Skin of body (tissue), 3 donors: ENCODE measurements at places on chromosomes 5 and 9. TPM values are rescaled to one million over a fixed set of nuclear protein-coding genes. Genes with fewer than 3 reads are reported as not detected.

DNA sequence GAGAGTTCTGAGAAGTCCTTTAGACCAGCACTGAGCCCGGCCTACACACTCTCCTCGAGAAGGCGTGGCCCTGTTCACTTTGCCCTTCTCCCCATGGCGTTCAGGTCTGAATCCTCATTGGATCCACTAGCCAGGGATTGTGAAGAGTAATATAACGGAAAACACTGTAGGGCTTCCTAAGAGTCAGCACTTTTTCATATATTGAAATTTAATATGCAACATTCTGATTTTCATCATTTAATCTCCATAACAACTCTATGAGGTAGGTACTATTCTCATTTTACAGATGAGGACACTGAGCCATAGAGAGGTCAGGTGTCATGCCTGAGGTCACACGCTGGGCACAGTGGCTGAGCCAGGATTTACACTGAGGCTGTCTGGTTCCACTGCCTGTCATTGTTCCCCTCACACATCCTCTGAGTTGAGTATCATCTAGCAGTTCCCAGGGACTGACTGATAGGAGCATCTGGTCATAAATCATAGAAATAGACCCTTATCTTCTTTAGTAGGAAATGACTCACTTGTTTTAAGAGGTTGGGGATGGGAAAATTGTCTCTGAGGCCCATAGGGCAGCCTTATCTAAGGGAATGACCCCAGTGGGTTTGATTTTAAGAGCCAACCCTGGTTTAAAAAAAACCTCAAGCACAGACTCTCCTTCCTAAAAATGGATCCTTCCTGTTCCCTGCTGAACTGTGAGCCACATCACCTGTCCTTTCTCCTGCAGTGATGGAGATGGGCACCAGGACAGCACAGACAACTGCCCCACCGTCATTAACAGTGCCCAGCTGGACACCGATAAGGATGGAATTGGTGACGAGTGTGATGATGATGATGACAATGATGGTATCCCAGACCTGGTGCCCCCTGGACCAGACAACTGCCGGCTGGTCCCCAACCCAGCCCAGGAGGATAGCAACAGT lies 41.2 kb downstream of the THBS4 start:
- DNase-seq, result no peak

- no peak for DNase-seq
These were observed at the start of gene MVB12B for GRCh38 chr9:126326228-126327005. Gene MVB12B (plus strand): TSS chr9:126326829. CDS start chr9:126326930, 101 bp downstream.

Gene SPATA9
- 2.3 TPM for total RNA-seq

Gene USP20
- 8.1 TPM for total RNA-seq

Gene DMRTA1
- total RNA-seq, result 0.79 TPM

DNA sequence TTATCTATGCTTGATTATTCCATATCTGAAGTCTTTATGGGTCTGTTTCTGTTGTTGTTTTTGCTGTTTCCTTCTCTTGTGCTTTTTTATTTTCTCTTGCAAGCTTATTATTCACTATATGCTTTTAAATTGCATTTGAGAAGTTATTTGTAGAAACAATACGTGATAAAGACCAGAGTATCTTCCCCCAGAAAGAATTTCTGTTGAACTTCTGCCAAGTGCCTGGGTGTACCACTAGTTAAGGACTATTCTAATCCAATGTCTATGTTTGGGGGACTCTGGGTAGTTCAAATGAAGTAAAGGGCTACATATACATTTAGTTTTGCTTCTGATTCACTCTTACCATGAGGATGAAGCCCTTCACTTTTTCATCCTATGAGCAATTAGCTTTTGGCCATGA lies 54.3 kb downstream of the SLF1 start:
- no peak for DNase-seq

Gene OLFML2A
- 49.1 TPM for total RNA-seq

Gene TMOD1
- 9.3 TPM for total RNA-seq

Gene NSUN2
- 48.9 TPM for total RNA-seq

DNA sequence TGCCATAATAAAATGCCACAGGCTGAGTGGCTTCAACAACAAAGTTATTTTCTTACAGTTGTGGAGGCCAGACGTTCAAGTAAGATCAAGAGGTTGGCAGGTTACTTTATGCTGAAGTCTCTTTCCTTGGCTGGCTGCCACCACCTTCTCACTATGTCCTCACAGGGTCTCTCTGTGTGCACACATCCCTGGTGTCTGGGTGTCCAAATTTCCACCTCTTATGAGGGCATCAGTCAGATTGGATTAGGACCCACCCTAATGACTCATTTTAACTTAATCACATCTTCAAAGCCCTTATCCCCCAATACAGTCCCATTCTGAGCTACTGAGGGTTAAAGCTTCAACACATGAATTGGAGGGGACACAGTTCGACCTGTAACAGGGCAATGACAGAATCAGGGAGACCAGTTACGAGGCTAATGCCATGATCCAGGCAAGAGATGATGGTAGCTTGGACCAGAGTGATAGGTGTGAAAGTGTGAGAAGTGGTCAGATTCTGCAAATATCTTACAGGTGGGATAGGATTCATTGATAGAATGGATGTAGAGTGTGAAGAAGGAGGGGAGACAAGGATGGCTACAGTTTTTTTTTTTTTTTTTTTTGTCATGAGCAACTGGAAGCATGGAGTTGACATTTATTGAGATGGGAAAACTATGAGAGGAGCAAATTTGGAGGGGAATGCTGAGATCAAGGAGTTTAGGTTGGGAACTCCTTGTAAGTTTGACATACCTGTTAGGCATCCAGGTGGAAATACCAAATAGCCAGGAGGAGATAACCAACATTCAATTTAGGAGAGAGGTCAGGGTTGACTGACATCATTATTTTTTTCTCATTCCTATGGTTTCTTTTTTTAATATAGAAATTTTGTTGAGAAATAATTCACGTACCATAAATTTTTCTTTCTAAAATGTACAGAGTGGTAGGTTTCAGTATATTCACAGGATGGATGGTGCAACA lies 39.6 kb upstream of the FGF1 start:
- DNase-seq, result no peak

GRCh38 chr5:175328176-175328575 lies 115.8 kb downstream of the DRD1 start:
- DNase-seq, result no peak

GRCh38 chr9:26689041-26689440 lies 203.6 kb downstream of the CAAP1 start:
- DNase-seq, result no peak

Gene ADAMTS16
- 3.1 TPM for total RNA-seq

DNA sequence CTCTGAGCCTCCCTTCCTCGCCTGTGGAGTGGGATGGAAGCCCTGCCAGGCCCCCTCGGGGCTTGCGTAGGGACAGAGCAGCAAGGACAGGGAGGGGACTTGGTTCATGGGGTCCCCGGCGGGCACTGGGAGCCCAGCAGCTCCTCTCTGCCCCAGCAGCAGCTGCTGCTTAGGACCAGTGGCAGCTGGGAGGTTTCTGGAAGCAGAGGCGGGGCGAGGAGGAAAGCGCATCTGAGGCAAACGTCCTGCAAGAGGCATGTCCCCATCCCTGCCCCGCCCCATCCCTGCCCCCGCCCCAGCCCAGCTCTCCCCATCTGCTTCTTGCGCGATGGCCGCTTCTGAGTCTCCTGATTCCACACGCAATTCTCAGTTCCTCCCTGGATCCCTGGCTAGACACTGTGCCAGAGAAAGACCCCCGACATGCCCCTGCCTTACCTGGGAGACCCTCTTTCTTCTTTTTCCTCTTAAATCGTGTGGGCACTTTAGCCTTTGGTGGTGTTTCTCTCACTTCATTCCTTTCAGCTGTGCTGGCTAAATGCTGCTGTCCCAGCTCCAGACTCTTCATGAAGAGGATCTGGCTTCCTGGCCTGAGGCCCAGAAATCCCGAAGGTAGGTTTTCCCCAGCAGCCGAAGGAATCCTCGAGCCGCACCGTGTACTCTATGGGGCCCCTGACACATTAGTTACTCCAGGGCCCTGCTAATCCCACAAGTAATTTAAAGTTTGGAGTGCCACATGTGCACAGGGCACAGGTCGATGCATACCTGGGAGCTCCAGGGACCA lies 4.4 kb upstream of the OR2S2 start:
- DNase-seq, result no peak

Gene TTC16
- total RNA-seq, result not detected

Gene SGCD
- total RNA-seq, result 54.5 TPM

DNA sequence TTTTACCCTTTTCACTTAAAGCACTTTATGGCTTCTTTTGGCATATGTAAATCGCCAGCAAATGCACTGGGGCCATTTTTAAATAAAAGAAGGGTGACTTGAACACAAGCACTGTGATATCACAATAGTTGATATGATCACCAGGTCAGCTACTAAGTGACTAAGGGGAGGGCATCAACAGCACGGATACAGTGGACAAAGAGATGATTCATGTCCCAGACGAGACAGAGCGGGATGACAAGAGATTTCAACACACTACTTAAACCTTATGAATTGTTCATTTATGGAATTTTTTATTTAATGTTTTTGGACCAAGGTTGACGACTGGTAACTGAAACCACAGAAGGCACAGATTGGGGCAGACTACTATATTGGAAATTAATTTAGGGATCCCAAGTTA lies 54.1 kb downstream of the RORB start:
- no peak for DNase-seq

Gene GDNF
- 2.7 TPM for total RNA-seq

DNA sequence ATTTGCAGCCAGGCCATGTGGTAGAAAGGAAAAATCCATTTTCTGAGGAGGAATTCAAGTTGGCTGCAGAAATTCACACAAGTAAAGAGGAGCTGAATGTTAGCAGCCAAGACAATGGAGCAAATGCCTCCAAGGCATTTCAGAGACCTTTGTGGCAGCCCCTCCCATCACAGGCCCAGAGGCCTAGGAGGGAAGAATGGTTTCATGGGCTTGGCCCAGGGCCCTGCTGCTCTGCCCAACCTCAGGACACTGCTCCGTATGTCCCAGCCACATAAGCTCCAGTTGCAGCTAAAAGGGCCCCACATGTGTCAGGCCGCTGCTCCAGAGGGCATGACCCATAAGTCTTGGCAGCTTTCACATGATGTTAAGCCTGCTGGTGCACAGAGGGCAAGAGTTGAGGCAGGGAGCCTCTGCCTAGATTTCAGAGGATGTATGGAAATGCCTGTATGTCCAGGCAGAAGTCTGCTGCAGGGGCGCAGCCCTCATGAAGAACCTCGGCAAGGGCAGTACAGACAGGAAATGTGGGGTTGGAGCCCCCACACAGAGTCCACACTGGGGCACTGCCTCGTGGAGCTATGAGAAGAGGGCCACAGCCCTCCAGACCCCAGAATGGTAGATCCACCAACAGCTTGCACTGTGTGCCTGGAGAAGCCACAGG lies 144.2 kb upstream of the EPB41L4A start:
- no peak for DNase-seq

GRCh38 chr9:124355941-124356744 lies 59.1 kb downstream of the PSMB7 start:
- DNase-seq, result no peak

Gene GDF9
- 0.30 TPM for total RNA-seq

DNA sequence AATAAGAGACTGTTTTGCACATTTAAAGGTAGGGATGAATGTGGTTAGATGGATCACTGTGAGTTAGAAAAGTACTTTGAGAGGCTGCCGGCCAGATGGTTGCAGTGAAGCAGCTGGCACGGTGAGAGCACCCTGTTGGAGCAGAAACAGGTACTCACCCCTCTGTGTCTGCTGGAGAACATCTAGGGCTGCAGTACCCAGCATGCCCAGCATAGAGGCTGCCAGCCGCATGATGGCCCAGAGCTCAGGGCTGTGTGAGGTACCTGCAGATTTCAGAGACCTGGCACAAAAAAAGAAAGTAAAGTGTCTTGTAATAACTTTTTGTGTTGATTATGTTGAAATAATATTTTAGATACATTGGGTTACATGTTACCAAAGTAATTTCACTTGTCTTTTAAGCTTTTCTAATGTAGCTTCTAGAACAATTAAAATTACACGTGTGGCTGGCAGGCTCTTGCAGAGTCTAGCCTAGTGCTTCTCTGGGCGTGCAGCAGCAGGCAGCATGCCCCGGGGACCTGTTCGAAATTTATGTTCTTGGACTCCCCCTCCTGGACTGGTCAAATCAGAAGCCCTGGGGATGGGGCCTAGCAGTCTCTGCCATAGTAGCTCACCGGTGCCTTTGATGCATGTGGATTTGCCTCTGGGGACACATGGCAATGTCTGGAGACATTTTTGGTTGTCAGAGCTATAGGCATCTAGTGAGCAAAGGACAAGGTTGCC lies 11.1 kb downstream of the WDR5 start:
- no peak for DNase-seq

- no peak for DNase-seq
These were observed 515.2 kb downstream of the ZNF608 start for GRCh38 chr5:124231230-124231629.

- no peak for DNase-seq
These were observed 5.8 kb upstream of the MEF2C start for GRCh38 chr5:88888848-88889188.

Gene CAVIN4
- total RNA-seq, result 39.9 TPM

DNA sequence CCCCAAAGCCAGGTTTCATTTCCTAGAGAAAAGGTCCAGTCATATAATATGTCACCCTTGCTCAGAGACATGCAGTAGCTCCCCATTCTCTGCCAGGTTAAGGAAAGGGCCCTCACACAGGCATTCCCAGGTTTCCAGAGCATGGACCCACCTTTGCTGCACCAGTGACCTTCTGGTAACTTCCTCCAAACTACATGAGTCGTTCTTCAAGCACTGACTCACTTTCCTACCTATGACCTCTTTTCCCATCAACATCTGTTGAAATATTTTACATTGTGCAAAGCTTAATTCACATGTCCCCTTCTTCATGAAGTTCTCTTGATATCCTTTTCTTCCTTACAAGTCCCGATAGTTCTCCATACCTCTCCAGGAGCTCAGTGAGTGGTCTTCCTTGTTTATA lies 25.9 kb downstream of the SH3TC2 start:
- no peak for DNase-seq

GRCh38 chr9:114469091-114469853 lies 36.0 kb downstream of the WHRN start:
- DNase-seq, result no peak

DNA sequence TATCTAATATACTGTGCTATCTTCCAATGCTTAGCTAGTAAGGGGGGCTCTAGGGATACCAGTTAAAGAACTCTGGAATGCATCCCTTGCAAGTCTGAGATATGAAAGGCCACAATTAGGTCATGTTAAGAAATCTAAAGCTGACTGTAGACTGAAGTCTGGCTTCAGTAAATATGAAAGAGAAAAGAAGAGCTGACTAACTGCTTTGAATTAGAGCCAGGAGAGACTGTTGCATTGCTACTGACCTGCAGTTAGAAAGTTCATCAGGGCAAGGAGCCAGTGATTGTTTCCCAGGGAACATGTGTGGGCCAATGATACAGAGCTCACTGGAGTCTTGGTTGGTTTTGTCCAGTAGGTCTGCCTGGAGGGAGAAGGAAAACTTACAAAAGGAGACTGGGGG lies 472.1 kb upstream of the TNC start:
- DNase-seq, result no peak

GRCh38 chr5:380701-381309 lies 59.3 kb downstream of the AHRR start:
- no peak for DNase-seq

- no peak for DNase-seq
These were observed at the start of gene CD180 for GRCh38 chr5:67196537-67197059. Gene CD180 (minus strand): TSS chr5:67196799. CDS start chr5:67196641, 158 bp downstream.

Gene GARIN3
- total RNA-seq, result not detected
